ENCODE measurements at places on chromosomes 6 and 20.

DNA sequence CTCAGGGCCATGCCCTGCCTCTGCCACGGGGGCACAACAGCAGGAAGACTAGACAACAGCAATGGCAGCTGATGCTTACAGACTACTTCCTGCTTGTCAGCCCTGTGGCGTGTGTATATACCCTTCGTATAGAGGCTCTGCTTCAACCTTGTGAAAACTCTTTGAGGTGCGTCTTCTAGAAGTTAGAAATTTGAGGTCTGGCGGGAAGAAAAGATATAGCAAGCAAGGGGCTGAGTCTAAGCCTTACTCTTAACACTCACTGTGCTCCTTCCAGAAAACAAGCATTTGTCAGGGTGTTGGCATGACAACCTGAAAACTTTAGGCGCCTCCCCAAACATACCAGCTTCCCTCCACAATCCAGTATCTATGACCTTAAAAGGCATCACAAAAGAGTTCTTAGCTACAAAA is 33.3 kb downstream of the JPH2 start:
- DNase-seq, result no peak

GRCh38 chr6:1697688-1698351 is 88.1 kb downstream of the FOXC1 start:
- DNase-seq, result no peak

- no peak for DNase-seq
Measured at GRCh38 chr6:52595796-52596130, 18.9 kb upstream of the TRAM2 start.

DNA sequence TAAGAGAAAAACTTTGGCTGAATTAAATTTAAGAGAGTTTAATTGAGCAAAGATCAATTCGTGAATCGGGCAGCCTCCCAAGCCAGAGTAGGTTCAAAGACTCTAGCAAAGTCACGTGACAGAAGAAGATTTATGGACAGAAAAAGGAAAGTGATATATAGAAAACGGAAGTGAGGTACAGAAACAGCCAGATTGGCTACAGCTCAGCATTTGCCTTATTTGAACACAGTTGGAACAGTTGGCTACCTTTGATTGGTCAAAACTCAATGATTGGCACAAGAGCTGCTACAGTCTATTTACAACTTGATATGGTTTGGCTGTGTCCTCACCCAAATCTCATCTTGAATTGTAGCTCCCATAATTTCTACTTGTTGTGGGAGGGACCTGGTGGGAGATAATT is 102.6 kb downstream of the PLG start:
- no peak for DNase-seq

DNA sequence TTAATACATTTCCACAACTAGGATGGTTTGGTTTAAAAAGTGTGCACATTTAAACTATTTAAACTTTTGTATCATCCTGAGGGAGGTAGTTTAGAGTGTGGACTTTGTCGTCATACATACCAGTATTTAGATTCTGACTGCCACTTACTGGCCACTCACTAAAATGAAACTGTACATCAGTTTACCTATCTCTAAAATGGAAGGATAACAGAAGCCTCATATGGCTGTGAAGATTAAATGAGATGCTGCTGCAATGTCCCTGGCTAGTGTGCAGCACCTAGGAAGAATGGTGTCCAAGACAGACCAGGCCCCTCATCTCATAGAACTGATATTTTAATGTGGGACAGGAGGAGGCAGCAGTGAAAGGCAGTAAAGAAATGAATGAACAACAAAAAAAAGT is 12.0 kb upstream of the PKIG start:
- no peak for DNase-seq

DNA sequence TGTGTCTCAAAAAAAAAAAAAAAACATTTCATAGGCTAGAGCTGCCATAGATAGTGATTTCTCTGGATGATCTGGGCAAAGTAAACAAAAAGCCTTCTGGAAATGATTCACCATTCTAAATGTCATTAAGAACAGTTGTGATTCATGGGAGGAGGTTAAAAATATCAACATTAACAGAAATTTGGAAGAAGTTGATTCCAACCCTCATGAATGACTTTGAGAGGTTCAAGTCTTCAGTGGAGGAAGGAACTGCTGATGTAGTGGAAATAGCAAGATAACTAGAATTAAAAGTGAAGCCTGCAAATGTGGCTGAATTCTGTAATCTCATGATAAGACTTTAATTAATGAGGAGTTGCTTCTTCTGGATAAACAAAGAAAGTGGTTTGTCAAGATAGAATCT is 26.8 kb upstream of the MMP24 start:
- DNase-seq, result no peak

GRCh38 chr6:82909551-82909950 is 156.1 kb downstream of the UBE3D start:
- DNase-seq, result no peak

- peak; percentile 6 for DNase-seq
Measured at GRCh38 chr20:39874049-39874893, 814.8 kb downstream of the MAFB start.

GRCh38 chr20:34515484-34516246 is 557 bp upstream of the DYNLRB1 start:
- DNase-seq, result no peak

DNA sequence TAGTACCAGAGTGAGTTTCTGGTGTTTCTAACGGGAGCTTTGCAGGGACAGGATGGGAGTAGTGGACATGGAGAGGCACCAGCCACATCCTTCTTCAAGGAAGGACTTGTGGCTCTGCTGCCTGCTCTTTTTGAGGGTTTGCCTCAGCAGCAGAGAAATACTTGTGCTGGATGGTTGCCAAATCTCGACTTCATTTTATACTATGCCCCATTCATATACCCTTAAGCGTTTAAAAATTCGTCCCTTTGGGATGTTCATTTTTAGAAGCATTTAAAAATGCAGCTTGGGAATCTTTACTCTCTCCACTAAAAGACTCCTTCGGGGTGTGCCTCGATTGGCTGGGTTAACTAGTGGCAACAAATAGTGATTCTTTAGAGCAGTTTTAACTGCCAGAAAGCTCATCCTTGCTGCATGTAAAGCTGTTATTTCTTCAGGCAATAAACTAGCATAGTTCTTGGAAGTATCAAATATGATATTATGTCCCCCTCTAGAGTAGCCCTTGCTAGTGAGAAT is 126.5 kb upstream of the B3GAT2 start:
- DNase-seq, result no peak

DNA sequence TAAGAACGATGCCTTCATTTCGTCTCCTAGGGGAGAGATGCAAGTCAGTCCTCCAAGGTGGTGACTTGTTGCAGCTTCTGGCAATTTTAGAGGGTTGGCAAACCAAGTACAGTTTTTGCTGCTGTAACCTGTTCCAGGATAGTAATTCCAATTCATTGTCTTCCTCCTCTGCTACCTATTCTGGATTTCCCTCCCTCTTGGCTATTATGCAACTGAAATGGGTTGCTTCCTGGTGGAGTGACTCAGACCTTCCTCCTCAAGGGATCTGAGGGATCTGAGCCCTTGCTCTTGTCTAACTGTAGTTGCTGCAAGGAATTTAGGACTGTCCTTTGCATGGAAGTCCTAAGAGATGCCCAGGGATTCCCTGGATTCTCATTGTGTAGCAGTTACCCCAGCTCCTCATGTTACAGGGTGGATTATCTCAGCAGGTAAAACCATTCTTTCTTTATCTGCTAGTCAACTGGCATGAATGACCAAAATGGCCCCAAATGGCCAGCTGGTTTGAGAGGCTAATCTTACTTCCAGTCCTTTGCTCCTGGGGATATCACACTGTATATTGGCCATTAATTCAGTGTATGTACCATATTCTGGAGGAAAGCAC is 17.6 kb upstream of the ELMO2 start:
- no peak for DNase-seq

GRCh38 chr6:147058786-147059385 is 145.3 kb upstream of the STXBP5 start:
- DNase-seq, result no peak

- DNase-seq, result no peak
Measured at GRCh38 chr6:33936886-33937285, 133.1 kb upstream of the MLN start.

- no peak for DNase-seq
Measured at GRCh38 chr20:56636716-56637115, 7.6 kb downstream of the TFAP2C start.
